Stimulated activated naive CD4-positive, alpha-beta T cell treated with Interleukin-2 at 50 U/mL for 16 hours (primary cell): ENCODE measurements at places on chromosomes 11 and 22.

DNA sequence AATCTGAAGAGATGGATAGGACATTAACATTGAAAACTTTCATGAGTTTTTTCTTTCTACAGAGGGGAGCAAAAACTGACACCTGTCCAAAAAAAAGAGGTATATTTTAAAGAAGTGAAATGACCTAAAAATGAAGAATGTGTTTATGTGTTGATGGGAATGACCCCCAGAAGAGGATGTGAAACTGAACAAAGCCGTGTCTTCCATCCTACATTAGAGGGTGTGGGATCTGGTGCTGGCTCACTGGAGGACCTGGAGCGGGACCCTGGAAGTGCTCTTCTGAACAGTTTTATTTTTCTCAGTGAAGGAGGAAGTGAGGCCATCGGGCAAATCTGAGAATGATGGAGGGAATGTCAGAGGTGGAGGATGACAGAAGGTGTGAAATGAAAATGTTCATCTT, 470.1 kb downstream of the NTM start:
- no peak for DNase-seq

GRCh38 chr11:110446061-110446460, 16.3 kb downstream of the FDX1 start:
- no peak for DNase-seq

- DNase-seq = no peak
Measured at GRCh38 chr22:19035474-19036228, 86.6 kb downstream of the DGCR2 start.

- DNase-seq = no peak
Measured at GRCh38 chr11:130651066-130651855, 202.8 kb downstream of the ADAMTS15 start.

GRCh38 chr22:50180727-50181521, 4.8 kb upstream of the TRABD start:
- DNase-seq = no peak

- DNase-seq = no peak
Measured at GRCh38 chr11:8038811-8039529, 42.0 kb upstream of the TUB start.

DNA sequence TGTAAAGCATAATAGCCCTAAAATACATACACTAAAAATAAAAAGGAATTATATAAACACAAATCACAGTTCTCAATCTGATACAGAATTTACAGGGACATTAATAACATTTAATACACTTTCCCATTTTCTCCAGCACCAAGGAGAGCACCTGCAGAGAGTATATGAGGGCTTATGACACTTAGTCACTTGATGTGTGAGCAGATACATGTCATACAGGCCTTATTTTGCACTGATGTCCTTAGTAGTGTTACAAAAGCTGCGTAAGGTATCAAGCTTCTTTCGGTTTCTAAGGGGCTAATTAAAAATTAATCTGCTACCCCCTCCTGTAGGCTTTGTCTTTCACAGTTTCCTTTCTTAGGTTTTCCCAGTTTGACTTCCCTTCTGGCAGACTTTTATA, 61.3 kb downstream of the TRIM44 start:
- no peak for DNase-seq

DNA sequence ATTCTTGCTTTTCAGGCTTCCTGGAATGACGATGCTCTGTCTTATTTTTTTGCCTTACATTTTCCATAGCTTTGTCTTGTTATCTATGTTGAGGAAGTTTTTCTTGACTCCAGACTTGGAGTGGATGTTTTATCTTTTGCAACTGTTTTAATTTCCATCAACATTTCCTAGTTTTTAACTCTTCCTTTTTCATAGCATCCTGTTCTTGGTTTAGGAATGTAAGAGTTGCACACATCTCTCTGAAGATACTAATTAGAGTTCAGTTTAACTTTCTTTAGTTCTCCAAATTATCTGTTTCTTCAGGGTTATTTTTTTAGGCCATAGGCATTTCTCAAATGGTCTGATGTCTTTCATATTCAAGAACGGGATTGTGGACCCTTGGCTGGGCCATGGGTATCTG, 10.4 kb downstream of the CLDN5 start:
- DNase-seq = no peak

GRCh38 chr22:47309476-47309875, 547.0 kb downstream of the TBC1D22A start:
- no peak for DNase-seq

DNA sequence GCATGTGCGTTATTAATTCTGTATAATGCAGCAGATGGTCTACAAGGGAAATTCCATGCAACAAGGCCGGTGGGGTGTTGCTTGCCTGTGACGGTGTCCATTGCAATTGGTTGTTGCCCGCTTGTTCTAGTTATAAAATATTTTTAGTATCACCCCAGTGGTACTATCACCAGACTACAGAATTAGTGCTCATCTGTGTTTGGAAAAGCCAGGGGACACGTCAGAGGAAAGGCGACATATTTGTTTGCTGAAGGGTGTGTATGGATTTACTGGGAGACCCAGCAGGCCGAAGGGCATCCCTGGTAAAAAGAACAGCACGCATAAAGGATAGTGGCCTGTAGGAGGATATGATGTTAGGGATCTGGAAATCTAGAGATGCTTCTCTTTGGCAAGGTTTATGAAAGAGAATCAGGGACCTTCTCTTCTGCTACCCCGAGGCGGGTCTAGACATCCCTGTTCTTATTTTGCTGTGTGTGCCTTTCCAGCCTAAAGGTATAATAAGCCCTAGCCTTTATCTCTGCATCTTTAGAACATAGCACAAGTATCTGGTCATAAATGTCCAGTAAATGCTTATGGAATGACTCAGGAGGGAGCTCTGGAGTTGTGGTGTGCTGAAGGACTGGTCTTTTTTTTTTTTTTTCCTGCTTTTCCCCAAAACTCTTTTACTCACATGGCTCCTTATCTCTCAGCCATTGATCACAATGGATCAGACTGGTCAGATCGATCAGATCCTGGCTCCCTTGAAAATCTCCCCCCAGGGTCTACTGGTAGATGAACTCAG, 90.9 kb downstream of the LDLRAD3 start:
- no peak for DNase-seq

DNA sequence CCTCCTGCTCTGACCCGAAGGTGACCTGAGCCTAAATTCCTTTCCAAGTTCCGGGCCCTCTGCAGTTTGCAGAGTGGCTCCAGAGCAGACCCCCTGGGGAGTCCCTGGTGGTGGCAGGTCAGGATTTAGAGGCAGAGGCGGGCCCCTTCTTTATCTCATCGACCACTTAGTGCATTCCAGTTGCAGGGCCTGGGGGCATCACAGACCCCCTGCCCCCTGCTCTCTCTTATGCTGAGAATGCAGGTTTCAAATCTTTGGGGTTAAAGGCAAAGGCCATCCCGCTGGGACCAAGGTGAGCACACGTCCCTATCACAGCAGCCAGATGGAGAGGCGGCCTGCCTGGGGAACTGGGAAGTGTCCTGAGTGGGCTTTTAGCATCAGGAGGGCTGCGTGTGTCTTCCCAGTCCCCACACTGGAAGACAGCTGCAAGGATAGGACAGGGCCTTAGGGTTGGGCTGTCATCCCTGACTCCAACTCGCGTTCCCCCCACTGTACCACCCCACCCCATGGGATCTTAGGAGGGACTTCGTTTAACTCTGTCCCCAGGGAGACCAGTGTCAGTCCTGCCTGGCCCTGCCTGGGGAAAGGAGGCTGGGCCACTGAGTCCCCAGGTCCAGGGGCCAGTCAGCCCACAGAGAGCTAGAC, 11.3 kb downstream of the DERL3 start:
- DNase-seq = no peak

- no peak for DNase-seq
Measured at GRCh38 chr22:47355388-47355725, 592.9 kb downstream of the TBC1D22A start.

DNA sequence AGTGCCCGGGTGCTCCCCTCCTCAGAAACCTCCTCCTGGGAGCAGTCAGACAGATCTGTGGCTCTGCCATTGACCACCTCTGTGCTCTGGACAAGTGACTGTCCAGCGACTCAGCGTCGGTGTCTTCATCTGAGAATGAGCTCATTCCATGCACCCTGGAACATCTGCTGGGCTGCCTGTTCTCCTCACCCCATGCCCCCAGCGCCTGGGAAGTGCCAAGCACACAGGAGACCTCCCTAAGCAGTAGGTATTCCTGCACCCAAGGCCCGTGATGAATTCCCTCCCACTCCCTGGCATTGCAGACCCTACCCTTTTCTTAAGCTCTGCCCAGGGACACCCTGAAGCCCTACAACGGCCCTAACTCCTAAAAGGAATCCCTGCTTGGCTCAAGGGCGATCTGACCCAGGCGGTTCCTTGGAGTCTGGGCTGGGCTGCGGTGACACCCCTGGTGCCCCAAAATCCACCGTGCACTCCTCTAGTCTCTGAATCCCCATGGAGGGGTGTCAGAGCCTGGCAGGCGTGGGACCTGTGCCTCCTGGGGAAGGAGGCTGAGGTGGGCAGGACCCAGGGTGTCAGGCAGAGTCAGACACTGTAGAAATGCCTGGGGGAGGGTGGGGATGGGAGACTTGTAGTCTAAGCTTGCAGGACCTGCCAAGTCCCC, 92.0 kb downstream of the CEP164 start:
- DNase-seq = no peak

- no peak for DNase-seq
Measured at GRCh38 chr11:75896843-75897419, 81.9 kb downstream of the UVRAG start.

GRCh38 chr11:46920755-46921154, 2.4 kb upstream of the LRP4 start:
- DNase-seq = no peak

- no peak for DNase-seq
Measured at GRCh38 chr11:26583550-26583949, 11.5 kb upstream of the MUC15 start.

GRCh38 chr11:68335683-68336082, 23.3 kb downstream of the LRP5 start:
- no peak for DNase-seq

- no peak for DNase-seq
Measured at GRCh38 chr22:24517446-24517845, 22.3 kb downstream of the UPB1 start.

DNA sequence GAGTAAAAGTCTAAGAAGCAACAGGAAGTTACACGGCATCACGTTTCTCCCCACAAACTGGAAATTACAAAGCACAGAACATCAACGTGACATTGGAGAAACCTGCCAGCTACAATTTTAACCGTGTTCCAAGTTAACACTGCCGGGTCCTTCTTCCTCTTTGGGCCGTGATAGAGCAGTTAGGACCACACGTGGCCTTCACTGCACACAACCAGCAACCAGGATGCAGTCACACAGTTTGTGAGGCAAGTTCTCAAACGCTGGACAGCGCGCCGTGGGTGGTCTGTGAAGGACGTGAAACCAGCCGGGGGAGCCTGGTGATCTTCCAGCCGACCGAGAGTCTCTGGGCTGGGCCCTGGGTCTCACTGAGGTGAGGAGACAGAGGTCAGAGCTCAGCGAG, 14.6 kb downstream of the C11orf21 start:
- DNase-seq = no peak

DNA sequence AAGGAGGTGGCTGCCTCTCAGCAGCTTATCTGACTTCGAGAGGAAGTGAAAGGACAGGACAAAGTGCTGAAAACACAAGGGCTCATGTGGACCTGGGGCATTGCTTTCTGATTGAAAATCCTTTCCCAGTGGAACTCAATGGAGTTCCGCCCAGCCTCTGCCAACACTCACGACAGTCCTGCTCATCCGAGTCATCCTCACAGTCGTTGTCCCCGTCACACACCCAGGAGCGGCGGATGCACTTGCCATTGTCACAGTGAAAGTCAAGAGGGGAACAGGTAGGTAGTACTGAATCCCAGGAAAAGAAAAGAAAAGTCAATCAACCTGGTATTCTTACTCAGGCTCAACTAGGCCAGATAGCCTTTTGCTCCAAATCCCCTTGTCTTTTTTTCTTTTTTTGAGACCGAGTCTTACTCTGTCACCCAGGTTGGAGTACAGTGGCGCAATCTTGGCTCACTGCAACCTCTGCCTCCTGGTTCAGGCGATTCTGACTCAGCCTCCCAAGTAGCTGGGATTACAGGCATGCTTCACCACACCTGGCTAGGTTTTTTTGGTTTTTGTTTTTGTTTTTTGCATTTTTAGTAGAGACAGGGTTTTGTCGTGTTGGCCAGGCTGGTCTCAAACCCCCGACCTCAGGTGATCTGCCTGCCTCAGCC, 18.1 kb downstream of the LRP4 start:
- DNase-seq = no peak

- DNase-seq = no peak
Measured at GRCh38 chr11:111456086-111456858, 55.9 kb downstream of the BTG4 start.

DNA sequence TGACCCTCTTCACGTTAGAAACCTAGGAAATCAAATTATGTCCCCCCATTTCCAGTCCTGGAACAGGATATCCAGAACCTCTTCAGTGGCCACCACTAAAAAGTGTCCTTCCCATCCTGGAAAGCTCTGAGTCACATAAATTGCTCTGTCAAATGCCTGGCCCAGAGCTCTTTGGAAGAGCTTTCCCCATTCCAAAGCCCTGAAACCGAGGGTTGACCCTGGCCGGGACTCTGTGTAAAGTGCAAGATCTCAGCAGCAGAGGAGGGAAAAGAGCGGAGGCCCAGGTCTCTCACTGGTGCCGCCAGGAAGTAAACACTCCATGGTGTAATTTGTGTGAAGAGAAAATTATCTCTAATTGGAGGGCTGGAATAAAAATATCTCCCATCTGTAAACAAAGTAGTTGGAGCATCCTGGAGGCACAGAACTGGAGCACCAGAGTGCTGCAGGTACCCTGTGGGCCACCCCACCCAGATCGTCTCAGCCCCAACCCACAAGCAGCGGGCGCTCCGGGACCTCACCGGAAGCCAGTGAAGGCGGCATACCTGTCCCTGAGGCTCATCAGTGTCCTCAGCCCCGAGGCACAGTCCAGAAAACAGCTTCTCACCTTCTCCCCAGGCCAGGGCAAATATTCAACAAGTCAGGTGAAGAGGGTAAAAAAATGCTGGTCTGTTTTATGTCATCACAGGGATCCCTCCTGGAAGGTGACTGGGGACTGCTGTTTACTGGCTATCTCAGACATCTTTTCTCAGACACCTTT, 4.7 kb upstream of the JAM3 start:
- no peak for DNase-seq

- no peak for DNase-seq
Measured at GRCh38 chr22:27598792-27599191, 202.8 kb downstream of the MN1 start.

DNA sequence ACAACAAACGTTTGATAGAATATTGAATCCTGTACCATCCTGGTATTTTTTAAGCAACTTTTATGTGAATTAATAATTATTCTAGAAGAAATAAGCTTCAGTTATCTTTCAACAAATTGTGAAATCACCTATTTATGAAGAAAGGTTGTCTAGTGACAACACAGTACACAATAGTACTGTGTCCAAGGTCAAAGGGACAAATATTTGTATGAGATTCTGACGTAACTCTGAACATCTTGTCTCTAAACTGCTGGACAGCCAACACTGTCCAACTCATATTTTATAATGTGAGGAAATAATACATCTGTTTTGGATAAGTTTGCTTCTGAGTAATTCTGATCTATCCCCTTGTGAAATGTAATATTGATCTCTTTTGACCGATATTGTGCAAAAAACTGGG, 18.9 kb downstream of the CASP5 start:
- no peak for DNase-seq
